ENCODE measurements at places on chromosomes 4 and X. TPM values are rescaled to one million over a fixed set of nuclear protein-coding genes. Genes with fewer than 3 reads are reported as not detected.
A peak's percentile ranks its signal among the peaks of the same experiment; 100 is the strongest.

DNA sequence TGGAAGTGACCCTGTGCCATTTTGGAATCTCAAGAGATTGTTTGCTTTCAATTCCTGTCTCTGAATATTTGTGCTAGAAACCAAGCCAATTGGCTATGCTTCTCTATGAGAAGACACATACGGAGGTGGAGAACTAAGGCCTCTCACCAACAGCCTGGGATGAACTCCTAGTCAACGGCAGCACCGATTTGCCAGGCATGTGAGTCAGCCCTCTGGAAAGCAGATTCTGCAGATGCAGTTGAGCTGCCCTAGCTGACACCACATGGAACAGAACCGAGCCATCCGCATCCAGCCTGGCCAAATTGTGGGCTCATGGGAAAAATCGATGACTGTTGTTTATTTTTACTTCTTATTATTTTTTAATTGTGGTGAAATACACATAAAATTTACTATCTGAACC, 58.2 kb upstream of the WDFY3 start:
- no peak for DNase-seq

- no peak for DNase-seq
Measured at GRCh38 chr4:156972379-156973015, 898 bp upstream of the PDGFC start.

DNA sequence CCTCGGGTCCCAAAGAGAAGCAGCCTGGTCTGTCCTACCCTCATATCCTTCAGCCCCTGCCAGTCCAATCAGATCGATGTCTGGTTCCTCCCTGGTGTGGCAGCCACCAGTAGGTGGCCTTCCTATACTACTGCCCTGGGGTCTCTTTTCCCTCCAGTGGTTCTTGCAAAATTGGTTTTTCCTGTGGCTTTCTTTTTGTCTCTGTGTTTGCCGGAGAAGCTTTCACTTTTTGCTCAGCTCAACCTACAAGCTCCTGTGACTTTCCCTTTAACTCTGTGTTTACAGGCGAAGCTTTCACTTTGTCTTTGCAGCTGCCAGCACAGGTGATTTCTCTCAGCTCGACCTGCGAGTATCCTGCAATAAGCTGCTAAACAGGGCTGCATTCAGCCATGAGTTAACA, 46.8 kb downstream of the UGT2A3 start:
- no peak for DNase-seq

DNA sequence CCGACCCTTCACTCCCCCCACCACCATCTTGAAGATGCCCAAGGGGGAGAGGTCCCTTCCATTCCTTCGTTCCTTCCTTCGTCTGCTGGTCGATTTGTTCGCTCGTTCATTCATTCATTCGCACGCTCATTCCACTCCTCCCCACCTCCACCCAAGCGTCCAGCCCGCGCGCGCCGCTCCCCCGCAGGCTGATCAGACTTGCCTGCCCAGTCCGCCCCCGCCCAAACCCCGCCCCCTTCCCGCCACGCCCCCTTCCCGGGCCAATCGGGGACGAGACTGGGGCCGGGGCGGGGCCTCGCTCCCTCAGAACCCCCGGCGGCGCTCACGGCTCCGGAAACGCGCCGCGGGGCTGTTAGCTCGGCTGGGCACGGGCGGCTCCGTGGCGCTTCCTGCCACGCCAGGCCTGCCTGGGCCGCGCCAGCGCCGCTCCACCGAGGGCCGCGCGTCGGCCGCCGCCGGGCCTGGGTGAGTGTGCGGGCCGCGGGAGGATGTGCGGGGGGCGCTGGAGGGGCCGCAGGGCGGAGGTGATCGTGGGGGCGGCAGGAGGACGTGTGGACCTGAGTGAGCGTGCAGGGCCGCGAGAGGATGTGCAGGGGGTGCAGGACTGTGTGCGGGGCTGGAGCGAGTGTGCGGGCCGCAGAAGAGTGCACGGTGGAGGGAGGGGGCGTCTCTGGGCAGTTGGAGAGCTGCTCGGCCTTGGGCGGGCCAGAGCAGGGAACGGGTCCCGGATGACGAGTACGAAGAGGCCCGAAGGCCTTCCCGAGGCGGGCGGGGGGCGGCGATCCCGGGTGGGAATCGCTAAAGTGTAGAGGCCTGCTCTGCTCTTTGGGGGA, at the start of gene ZNF275:
TSS of gene ZNF275 (plus strand) at position 333 of the 833 bp plus-strand sequence. CDS start 2,527 bp downstream, outside the sequence.
- peak; percentile 89 for DNase-seq

Gene KLHL15
- total RNA-seq, result 7.1 TPM

Gene UGT2B15
- total RNA-seq, result not detected

All from upper lobe of right lung (tissue), 1 donor.